ENCODE measurements at places on chromosomes 3 and 15. TPM values are rescaled to one million over a fixed set of nuclear protein-coding genes. Genes with fewer than 3 reads are reported as not detected.

DNA sequence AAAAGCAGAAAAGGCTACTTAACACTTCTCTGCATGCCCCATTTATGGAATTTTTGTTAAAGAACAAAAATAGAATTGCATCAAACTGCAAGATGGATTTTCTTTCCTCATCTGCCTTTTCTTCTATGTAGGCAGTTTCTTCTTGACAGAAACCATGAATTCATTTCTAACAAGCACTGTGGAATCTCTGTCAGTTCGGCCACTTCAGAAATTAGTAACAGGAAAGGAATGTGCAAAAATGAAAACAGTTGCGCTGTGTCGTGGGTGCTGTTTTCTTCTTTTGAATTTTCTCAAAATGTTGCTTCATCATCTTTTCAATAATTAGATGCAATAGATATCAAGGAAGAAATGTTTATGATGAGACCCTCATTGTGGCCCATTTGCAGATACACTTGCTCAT lies 151.6 kb downstream of the FOXB1 start:
- DNase-seq, result no peak

The CORO2B gene
- 7.2 TPM for total RNA-seq

DNA sequence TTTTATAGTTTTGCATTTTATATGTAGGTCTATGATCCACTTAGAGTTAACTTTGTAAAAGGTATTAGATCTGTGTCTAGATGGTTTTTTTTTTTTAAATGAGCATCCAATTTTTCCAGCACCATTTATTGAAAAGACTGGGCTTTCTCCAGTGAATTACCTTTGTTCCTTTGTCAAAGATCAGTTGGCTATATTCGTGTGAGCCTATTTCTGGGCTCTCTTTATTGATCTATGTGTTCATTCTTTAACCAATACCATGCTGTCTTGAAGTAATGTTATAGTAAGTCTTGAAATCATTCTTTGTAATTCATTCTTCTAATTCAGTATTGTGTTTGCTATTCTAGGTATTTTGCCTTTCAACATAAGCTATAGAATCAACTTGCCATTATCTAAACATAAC lies 165.4 kb upstream of the ARPP21 start:
- no peak for DNase-seq

DNA sequence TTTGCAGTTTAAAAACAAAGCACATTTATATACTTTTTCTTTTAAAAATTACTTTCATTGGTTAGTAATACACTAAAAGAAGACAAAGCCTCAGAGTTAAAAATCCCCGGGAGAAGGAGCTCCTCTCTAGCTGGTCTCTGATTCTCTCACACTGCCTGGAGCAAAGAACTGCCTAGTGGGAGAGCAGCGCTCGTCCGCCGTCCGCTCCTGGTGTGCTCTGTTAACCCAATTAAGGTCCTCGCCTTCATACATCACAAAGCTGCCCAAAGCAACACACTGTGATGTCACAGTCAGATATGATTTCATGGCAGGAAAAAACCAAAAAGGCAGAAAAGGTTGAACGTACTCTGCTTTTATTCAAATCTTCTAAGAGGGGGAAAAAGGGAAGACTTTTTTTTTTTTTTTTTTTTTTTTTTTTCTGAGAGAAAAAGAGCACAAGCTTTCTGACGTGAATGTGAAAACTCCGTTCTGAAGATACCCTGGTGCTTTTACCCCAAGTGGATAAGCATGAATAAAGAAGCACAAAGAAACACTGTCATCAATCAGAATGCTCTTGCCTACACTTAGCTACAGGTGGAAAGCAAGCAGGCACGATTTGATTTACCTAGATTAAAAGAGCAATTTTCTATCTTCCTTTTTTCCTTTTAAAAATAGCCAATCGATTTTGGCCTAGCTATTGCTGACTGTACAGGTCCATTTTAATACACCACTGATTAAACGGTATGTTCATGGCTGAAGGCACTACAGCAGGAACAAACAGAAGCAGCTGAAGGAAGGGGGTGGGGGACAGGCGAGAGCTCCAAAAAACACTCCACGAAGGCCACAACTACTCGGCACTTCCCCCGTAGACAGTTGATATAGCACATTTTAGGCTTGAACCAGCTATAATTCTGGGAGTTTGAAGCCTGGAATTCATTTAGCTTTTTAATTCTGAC lies 115.2 kb downstream of the TIGIT start:
- DNase-seq, result no peak

GRCh38 chr3:37987315-37987697 lies 3.3 kb upstream of the VILL start:
- DNase-seq, result no peak

- no peak for DNase-seq
These were observed 363 bp downstream of the MAGI1 start for GRCh38 chr3:66038384-66038725.

The PLCH1 gene
- 0.26 TPM for total RNA-seq

DNA sequence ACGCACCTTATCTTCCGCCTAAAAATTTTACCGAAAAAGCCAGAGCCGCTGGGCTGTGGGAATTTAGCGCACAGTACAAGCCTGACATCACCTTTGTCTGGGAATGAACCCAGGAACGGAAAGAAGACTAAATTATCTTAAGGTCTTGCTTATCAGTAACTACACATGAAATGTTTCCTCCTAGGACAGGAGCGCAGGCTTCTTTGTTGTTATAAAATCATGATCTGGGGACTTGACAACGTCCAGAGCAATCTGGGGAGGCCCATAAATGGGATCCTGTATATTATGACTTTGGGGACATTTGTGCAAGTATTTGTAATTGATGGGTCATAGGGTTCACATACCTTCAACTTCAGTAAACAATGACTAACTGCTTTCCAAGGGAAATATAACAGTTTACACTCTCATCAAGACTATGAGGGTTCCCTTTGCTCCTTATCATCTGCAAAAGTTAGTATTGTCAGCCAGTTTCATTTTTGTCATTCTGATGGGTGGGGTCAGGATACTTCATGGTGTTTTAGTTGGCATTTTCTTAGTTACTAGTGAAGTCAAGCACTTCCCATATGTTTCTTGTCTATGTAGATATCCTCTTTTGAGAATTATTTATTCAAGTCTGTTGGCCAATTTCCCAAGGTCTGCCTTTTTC lies 213.9 kb upstream of the PFN2 start:
- DNase-seq, result no peak

The BUB1B gene
- total RNA-seq, result 2.0 TPM

The DLL4 gene
- total RNA-seq, result 1.9 TPM

GRCh38 chr3:195001961-195002861 lies 268.7 kb downstream of the XXYLT1 start:
- no peak for DNase-seq

- DNase-seq, result peak; percentile 66
These were observed at the start of gene PAQR5 for GRCh38 chr15:69298697-69299441. PAQR5 (plus strand) TSS chr15:69298912; CDS start chr15:69360081, 61,169 bp downstream.

The GOLGA8G gene
- total RNA-seq, result not detected

- peak; percentile 68 for DNase-seq
These were observed 14.3 kb upstream of the CCNL1 start for GRCh38 chr3:157174290-157174648.

DNA sequence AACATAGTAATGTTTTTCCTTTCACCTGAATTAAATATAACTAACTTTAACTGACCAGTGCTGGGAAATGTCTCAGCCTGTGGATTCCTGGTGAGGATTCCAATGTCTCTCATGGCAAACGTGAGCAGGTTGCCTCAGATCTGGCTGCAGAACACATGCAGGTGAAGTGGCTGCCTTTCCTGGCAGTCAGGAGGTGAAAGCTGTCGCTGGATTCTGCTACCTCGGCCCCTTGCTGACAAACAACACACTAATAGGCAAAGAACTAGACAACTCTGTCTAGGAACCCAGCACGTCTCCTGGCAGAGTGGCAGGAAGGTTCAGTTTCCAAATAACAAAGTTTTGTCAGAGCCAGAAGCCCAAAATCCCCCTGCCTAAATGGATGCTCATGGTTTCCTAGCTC lies 400.8 kb upstream of the PPP2R3A start:
- DNase-seq, result no peak

The LRRC31 gene
- total RNA-seq, result not detected

GRCh38 chr15:63048776-63049665 lies 6.5 kb downstream of the TPM1 start:
- DNase-seq, result no peak

DNA sequence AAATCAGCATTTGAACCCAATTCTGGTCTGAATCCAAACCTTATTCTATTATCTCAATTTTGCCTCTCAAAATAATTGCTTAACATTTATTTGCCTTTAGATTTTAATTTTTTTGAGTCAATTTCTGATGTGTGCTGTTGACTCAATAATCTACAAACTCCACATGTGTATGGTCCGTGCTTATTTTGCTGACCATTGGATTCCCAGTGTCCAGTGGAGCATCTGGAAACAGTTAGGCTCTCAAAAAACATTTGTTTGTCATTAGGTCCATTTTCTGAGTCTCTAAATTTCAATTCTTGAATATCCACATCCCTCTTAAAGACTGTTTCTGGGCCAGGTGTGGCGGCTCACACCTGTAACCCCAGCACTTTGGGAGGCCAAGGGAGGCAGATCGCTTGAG lies 19.2 kb upstream of the MYZAP start:
- DNase-seq, result no peak

DNA sequence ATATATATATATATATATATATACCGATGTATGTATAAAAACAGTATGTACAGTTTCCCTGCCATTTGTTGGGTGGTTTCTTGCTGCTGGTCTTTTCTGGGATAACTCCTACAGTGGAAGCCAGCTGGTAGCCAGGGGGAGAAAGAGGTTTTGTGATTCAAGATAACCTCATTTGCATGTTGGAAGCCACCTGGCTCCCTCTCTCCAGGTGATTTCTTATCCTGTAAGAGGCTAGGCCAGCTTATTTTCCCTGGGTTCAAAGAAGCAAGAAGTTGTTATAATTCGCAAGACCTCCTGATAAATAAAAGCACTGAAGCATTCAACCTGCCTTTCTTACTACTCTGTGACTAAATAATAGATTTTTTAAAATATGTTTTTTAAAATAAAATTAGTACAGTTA lies 443.3 kb downstream of the VGLL3 start:
- no peak for DNase-seq

The ALG3 gene
- total RNA-seq, result 68.9 TPM

DNA sequence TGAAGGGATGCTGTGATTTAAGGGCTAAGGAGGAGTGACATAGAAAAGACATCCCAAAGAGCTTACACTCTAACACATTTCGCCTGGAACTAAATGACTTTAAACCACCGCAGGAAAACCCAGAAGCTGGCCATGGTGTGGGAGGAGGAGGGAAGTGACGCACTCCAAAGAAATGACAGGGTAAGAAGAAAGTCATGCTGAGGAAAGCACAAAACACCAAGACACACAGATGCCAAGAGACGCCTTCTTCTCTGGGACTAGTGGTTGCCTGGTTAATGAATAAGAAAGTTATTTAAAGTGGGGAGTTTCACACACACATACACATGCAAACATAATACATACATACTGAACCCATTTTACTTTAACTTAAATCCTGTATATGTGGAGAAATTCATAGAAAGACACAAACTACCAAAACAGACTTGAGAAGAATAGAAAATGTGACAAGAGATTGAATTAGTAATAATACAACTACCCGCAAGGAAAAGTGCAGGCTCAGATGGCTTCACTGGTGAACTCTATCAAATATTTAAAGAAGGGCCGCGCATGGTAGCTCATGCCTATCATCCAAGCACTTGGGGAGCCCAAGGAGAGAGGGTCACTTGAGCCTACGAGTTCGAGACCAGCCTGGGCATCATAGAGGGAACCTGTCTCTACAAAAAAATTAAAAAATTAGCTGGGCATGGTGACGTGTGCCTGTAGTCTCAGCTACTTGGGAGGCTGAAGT lies 125.5 kb downstream of the NSMCE3 start:
- no peak for DNase-seq

The SSUH2 gene
- total RNA-seq, result 1.3 TPM

The TM6SF1 gene
- 3.9 TPM for total RNA-seq

- no peak for DNase-seq
These were observed 375.1 kb upstream of the RBMS3 start for GRCh38 chr3:28905798-28906197.

GRCh38 chr3:193884027-193884426 lies 251.9 kb upstream of the HES1 start:
- no peak for DNase-seq

- DNase-seq, result peak; percentile 24
These were observed 37.3 kb upstream of the CDV3 start for GRCh38 chr3:133535971-133536881.

DNA sequence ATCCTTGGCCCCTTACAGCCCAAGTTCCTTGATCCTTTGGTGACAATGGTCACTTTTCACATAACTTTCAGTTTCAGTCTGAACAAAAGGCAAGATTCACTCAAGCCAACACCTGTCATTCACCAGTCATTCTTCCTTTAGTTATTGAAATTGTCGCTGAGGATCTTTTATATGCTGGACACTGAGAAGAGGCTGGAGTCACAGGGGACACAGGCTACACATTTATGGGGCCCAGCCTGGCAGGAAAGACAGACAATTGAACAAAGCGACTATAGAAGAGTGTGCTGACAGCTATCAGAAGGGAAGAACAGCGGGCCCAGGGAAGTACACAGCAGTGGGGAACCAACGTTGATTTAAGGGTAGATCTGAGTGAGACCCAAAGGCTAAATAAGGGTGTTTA lies 69.8 kb upstream of the PROK2 start:
- DNase-seq, result no peak

GRCh38 chr15:66491846-66492245 lies 5.7 kb downstream of the SNAPC5 start:
- peak; percentile 10 for DNase-seq
